Stimulated activated CD8-positive, alpha-beta memory T cell treated with anti-CD3 and anti-CD28 coated beads, Interleukin-15, amount 100 ng/mL, for 4 hours (primary cell): ENCODE measurements at places on chromosomes 7 and 10.

GRCh38 chr7:91551377-91552175 lies 287.3 kb downstream of the FZD1 start:
- DNase-seq, result no peak

GRCh38 chr7:117715784-117716445 lies 157.3 kb downstream of the CTTNBP2 start:
- no peak for DNase-seq

DNA sequence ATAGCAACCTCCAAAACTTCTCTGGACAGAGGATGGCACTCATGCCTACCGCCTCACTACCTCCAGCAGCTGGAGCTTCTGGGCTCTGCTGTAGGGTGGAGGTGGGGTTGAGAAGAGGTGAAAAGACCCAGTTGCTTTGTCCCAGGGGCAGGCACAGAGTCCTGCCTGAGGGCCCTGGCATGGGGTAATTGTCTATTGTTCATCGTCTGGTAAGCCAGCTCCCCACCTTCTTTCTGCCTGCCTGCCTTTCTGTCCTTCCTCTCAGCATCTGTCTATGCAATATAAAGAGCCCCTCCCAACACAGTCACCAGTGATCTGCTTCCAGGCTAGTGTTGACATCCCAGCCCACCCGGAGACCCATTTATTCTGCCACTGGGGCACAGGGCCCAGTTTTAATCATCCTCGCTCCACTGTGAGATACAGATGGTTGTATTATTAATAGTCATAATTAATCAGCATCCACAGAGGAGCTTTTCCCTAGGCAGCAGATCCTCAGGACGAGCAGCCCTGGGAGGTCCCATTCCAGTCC lies 39.0 kb downstream of the ZMIZ1 start:
- DNase-seq, result no peak

DNA sequence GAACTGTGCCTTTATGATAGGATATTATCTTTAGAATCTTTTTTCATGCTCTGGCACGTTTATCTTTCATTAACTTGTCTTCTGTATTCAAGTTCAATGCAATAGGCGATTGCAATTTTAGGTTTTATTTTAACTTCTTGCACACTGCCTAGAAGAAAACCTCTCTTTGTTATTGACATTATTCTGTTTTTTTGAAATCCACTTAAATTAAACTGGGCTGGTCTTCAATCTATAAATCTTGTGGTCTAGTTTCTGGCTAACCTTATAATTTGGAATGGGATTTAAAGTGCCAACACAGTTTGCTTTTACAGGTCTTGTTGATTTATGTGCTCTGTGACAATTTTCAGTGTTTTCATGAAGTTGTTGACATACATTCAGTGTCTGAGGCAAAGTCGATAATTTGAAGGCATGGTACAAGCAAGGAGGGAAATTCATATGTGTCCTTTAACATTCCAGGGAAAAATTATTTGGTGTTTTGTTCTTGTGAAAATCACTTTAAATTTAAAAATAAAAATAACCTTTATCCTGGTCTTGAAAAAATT lies 240.9 kb downstream of the KIAA1217 start:
- DNase-seq, result no peak

DNA sequence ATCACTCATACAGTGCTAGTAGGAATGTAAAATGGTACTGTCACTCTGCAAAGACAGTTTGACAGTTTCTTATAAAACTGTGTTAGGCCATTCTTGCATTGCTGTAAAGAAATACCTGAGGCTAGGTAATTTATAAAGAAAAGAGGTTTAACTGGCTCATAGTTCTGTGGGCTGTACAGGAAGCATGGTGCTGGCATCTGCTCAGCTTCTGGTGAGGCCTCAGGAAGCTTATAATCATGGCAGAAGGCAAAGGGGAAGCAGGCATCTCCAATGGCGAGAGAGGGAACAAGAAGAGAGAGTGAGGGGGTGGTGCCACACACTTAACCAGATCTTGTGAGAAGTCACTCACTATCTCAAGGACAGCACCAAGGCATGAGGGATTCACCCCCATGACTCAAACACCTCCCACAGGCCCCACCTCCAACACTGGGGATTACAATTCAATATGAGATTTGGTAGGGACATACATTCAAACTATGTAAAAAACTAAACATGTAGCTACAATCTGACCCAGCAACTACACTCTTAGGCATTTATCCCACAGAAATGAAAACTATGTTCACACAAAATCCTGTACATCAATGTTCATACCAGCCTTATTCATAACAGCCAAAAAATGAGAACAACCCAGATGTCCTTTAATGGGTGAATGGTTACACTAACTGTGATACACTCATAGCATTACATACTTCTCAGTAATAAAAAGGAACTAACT lies 5.0 kb downstream of the ALDH18A1 start:
- no peak for DNase-seq

GRCh38 chr7:20287317-20287716 lies 43.4 kb upstream of the ITGB8 start:
- no peak for DNase-seq

GRCh38 chr7:120394595-120394994 lies 121.6 kb downstream of the KCND2 start:
- DNase-seq, result no peak

- DNase-seq, result no peak
These were observed 2.6 kb downstream of the BZW2 start for GRCh38 chr7:16648551-16648950.

DNA sequence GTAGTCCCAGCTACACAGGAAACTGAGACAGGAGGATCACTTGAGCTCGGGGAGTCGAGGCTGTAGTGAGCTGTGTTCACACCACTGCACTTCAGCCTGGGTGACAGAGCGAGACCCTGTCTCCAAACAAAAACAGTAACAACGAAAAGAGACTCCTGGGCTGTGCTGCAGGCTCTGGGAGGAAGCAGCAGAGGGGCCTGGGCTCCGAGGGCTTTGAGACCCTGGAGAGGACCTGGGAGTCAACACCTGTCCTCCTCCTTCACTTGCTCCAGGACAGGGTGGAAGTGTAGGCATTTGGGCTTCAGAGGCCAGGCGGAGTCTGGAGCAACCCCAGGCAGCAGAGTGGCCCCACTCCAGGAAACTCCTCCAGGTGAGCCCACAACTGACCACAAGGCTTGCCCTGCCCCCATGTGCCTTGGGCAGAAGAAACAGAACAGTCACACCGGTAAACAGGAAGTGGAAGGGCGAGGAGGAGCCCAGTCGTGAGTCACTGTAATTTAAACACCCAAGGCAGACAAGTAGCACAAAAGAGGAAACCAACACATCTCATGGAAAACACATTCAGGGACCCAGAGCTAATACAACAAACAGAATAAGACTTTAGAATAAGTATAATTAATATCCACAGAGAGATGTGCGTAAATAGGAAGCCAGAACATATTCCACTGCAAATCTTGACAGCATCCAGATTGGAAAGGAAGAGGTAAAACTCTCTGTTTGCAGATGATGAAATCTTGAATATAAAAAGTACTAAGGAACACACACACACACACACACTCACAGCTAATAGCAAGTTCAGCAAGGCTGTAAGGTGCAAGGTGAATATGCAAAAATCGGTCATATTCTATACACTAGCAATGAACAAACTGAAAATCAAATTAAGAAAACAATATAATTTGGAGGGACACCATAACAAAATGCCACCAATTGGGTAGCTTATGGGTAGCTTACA lies 20.5 kb upstream of the RASGEF1A start:
- no peak for DNase-seq

GRCh38 chr7:130996833-130997231 lies 262.8 kb upstream of the KLF14 start:
- DNase-seq, result peak; percentile 42

- DNase-seq, result no peak
These were observed 42.3 kb upstream of the HMX3 start for GRCh38 chr10:123093489-123093888.

GRCh38 chr10:24981161-24981710 lies 28.8 kb upstream of the PRTFDC1 start:
- DNase-seq, result no peak

DNA sequence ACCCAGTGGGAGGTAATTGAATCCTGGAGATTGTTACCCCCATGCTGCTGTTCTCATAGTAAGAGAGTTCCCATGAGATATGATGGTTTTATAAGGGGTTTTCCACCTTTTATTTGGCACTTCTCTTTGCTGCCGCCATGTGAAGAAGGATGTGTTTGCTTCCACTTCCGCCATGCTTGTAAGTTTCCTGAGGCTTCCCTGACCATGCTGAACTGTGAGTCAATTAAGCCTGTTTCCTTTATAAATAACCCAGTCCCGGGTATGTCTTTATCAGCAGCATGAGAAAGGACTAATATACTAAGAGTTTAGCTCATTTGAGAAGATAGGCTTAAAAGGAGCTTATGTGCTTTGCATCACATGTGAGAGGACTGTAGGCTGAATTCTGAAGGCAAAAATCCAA lies 29.3 kb downstream of the TMEM248 start:
- DNase-seq, result no peak

- no peak for DNase-seq
These were observed 3.2 kb upstream of the CROT start for GRCh38 chr7:87342231-87342630.

GRCh38 chr7:91293840-91294239 lies 29.6 kb downstream of the FZD1 start:
- no peak for DNase-seq

- no peak for DNase-seq
These were observed 80.1 kb upstream of the IMMP2L start for GRCh38 chr7:111642373-111642772.

GRCh38 chr10:63921908-63922467 lies 400.8 kb downstream of the REEP3 start:
- DNase-seq, result no peak

GRCh38 chr7:44140341-44140740 lies 791 bp downstream of the MYL7 start:
- DNase-seq, result no peak

DNA sequence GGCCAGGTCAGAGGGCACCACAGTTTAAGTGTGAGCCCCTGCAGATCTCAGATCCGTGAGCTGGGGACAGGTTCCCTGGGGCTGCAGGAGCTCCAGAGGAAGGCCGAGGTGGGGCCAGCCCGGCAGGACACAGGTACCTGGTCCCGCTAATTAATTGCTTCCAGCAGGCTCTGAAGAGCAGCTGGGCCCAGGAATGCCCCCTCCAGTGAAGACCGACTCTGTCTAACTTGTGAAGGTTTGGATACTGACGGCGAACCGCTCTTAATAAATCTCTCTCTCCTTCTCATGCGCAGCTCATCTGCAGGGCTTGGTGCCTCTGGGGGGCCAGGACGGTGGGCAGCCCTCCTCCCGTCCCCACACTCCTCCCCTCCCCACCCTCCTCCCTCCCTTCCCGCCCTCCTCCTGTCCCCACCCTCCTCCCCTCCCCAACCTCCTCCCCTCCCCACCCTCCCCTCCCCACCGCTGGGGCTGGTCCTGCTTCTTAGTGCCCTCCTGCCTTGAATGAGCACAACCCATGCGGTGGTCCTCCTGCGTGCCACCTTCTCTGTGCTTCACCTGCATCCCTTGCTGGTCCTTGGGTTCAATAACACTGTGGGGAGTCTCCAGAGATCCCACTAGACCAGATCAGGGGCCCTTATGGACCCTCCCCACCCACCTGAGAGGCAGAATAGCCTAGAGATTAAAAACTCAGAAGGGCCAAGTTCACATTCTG lies 38.3 kb downstream of the PDGFA start:
- no peak for DNase-seq

DNA sequence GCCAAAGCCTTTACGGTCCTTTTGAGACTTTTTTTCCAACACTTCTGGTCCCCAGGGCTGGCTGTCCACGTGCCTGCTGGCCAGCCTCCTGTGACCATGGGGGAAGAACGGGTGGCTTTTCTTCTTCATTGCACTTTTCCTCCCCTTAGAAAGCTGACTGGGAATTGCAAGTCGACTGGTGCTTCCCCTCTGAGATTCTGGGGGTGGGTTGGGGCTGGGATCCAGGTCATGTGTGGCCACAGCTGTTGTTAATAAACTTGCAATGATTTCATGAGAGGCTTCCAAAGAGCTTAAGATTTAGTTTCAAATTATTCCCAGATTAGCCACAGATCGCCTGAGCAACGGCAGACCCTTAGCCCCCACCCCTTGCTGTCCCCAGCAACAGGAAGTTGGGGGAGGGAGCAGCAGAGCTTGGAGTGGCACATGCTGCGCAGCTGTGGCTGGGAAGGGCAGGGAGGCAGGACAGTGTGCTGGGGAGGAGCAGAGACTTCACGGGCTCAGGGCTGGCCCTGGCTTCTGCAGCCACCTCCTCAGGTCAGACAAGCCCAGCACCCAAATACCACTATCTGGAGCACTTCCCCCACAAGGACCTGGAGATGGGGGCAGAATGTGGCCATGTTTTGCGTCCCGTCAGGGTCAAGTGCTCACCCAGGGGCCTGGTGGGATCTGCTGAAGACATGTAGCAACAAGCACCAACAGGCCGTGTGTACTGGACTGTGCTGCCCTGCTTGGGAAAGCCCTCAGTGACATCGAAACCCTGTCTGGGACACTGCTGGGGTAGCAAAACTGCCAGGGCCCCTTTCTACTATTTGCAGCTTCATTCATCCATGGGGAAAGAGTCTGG lies 147.1 kb downstream of the RNF216 start:
- no peak for DNase-seq

DNA sequence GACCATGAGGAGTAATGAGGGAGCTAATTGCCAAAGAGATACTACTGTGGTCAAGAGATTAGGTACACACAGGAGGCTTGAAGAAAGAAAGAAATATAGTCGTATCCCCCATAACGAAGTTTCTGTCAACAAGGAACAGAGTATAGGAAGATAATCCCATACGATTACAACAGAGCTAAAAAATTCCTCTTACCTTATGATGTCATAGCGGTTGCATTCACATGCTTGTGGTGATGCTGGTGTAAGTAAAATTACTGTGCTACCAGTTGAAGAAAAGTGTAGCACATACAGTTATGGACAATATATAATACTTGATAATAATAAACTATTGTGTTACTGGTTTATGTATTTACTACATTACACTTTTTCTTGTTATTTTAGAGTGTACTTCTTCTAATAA lies 51.6 kb upstream of the CASD1 start:
- DNase-seq, result no peak

GRCh38 chr7:47709051-47709450 lies 127.1 kb upstream of the TNS3 start:
- DNase-seq, result no peak

- DNase-seq, result no peak
These were observed at the start of gene AKR1C4 for GRCh38 chr10:5196702-5197113. AKR1C4 (plus strand) TSS chr10:5196837; CDS start chr10:5196868, 31 bp downstream.

GRCh38 chr10:25176421-25176968 lies 1.7 kb downstream of the GPR158 start:
- no peak for DNase-seq
